ENCODE measurements at places on chromosomes 2 and 18.
A peak's percentile ranks its signal among the peaks of the same experiment; 100 is the strongest.

GRCh38 chr2:234472155-234472554 is 24.7 kb downstream of the ARL4C start:
- DNase-seq: no peak

DNA sequence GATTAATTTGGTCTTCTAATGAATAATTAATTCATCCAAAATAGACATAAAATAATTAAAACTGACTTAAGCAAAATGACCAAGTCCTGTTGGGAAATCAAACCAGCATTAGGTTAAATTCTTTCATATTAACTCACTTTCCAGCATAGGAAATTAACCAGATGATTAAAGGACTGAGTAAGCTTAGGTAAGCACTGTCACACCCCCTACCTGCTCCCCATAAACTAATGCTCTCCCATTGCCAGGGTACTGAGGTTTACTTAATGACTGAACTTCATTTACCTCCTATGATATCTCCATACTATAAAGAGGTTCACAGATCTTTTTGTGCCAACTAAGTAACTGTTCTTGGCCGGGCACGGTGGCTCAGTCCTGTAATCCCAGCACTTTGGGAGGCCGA is 13.7 kb downstream of the DSC2 start:
- DNase-seq: no peak

DNA sequence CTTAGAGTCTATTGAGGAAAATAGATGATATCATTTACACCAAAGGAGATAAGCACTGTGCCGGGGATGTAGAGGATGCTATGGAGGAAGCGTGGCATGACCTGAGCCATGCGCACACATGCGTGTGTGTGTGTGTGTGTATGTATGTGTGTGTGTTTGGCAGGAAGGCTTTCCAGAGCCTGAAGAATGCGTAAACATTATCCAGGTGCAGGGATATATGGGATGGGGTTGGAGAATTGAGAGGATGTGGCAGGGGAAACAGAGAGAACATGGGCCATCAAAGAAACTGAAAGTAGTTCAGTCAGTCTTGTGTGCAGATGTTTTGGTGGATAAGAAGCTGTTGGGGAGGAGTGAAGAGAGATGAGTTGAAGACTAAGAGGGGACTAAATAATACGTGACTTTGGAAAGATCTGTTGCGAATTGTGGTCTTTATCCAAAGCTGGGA is 9.3 kb upstream of the STAT1 start:
- peak; percentile 91 for DNase-seq

GRCh38 chr18:76721207-76721996 is 101.0 kb upstream of the ZNF236 start:
- peak; percentile 65 for DNase-seq

GRCh38 chr18:37465958-37466357 is 99.6 kb downstream of the CELF4 start:
- DNase-seq: no peak

GRCh38 chr2:2014251-2014771 is 270.0 kb upstream of the PXDN start:
- no peak for DNase-seq

GRCh38 chr2:98140210-98140609 is 53.2 kb downstream of the VWA3B start:
- DNase-seq: no peak

- DNase-seq: no peak
Observed at GRCh38 chr2:179139506-179139905, 89.6 kb upstream of the CCDC141 start.

GRCh38 chr18:67519592-67519991 is 3.1 kb upstream of the DSEL start:
- DNase-seq: no peak

GRCh38 chr2:65077898-65078297 is 21.7 kb downstream of the CEP68 start:
- no peak for DNase-seq

- no peak for DNase-seq
Observed at GRCh38 chr2:168203762-168204693, 43.4 kb downstream of the STK39 start.

DNA sequence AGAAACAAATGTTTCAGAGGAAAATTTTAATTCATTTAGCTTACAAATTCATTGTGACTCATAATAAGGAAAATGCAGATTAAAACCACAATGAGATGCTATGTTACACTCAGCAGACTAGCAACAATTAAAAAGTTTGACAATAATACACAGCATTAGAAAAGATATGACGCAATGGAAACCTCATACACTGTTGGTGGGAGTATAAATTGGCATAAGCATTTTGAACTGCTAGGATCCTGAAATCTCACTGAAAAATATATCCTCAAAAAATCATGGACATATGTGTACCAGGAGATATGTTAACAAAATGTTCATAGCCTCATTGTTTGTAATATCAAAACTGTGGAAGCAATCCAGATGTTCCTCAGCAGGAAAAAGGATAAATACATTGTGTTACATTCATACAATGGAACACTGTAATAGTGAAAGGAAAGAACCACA is 13.7 kb downstream of the CALCRL start:
- DNase-seq: no peak

GRCh38 chr2:215749092-215749957 is 264.0 kb downstream of the MREG start:
- no peak for DNase-seq

DNA sequence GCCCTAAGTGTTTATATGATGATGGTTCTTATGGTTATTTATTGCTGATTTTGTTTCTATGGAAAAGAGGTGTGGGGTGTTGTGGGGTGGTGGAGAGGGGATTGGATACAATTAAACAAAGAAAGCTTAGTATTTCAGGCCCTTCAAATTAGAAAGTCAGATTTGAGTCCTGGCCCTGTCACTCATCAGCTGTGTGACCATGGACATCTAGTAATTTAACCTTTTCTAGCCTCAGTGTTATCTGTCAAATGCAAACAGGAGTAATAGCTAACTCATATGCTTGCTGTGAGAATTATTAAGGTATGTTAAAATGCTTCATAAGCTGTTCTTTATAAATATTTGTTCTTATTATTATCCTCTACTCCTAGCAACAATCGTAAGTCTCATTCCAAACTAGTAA is 2.1 kb upstream of the MEMO1 start:
- DNase-seq: no peak

- no peak for DNase-seq
Observed at GRCh38 chr2:216651351-216651881, 18.2 kb downstream of the IGFBP2 start.

DNA sequence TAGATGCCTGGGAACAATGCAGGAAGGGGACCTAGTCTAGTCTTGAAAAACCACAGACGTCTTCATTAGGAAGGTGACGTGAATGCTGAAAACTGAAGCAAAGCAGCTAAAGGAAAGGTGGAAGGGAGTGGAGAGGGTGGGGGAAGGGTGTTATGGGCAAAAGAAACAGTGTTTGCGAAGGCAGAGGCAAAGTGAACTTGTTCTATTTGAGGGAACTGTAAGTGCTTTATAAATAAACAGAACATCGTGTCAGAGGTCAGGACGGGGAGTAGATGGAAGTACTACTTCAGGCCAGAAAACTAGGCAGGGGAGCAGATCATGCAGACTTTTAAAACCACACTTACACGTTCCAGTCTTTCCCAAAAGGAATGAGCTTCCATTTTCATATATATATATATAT is 57.8 kb downstream of the FASTKD2 start:
- DNase-seq: no peak

- no peak for DNase-seq
Observed at GRCh38 chr2:96142217-96143113, 2.8 kb downstream of the DUSP2 start.

DNA sequence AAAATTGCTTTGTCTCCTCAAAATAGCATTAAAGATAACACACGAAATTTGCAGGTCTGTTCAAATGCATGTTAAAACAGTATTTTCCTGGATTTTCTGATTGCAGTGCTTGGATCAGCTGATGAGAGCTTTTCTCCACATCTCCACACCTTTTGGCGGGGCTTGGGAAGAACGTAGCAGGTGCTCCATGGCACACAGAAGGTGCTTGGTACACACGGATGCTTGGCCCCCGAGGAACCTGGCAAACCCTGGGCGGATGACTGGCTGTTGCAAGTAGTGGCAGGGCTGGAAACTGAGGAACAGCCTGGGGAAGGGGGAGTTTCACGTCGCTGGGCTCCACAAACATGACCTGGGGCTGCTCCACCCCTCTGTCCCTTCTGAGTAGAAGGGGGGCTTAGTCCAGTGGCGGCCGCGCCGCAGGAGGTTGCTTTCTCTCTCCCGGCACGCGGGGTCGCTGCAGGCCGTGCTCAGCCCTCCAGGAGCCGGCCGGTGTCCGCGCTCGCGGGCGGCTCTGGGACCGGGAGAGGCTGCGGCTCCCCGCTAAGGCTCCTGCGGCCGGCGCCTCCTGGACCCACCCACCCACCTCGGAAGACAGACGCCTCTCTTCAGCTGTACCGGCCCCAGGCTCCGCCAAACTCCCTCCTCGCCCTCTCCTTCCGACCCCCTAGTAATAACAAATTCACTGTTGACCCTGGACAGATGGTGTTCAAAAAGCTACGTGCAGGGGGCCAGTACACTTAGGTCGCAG is 69.3 kb downstream of the MARCO start:
- DNase-seq: peak; percentile 34

GRCh38 chr2:158598862-158599517 is 142.2 kb downstream of the PKP4 start:
- no peak for DNase-seq

GRCh38 chr18:40930211-40930882 is 1024.7 kb upstream of the PIK3C3 start:
- DNase-seq: no peak

DNA sequence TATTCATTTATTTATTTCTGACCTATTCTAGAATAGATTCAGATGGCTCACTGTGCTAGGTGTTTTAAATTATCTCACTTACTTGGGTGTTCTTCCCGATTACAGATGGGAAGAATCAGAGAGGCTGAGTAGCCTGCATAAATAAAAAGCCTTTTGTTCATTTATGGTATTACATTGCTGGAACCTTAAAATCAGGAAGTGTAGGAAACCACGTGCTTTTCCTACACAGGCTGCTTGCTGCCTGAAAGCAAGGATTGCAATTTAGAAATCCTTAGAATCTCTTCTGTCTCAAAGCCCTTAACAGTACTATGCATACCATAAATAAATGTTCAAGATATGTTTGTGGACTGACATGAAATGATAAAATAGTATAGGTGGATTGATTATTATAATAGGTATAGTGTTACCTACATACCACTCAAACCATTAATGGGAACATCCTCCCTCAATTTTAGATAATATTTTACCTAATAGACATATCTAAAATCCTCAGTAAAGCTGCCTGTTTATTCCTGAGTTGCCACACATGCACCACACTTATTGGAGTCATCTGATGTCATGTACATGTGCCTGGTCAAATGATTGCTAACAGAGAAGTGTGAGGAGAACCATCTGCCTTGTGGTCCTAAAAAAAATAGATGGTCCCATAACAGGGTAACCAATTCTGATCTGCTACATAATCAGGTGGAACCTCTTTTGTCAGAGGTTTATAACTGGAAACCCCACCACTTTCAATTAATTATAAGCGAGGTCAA is 73.5 kb upstream of the C2orf15 start:
- DNase-seq: peak; percentile 38

DNA sequence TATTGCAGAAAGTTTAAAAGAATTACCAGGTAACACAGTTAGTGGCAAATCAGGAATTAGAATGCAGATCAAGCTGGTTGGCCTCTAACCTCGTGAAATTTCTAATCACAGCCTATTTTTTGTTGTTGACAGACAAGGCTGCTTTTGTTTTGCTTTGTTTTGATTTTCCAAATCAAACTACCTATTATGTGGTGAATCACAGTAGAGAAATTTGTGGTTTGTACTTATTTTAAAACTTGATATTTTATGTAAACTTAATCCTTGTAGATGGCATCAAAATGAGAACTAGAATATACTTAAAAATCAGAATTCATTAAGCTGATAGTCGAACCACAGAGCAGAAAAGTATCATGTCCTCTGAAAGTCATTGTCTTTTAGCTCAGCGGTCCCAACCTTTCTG is 258.1 kb downstream of the CTNNA2 start:
- no peak for DNase-seq

GRCh38 chr2:121333834-121334558 is 49.0 kb upstream of the TFCP2L1 start:
- DNase-seq: no peak

- no peak for DNase-seq
Observed at GRCh38 chr18:27202741-27203140, 17.6 kb upstream of the CHST9 start.

DNA sequence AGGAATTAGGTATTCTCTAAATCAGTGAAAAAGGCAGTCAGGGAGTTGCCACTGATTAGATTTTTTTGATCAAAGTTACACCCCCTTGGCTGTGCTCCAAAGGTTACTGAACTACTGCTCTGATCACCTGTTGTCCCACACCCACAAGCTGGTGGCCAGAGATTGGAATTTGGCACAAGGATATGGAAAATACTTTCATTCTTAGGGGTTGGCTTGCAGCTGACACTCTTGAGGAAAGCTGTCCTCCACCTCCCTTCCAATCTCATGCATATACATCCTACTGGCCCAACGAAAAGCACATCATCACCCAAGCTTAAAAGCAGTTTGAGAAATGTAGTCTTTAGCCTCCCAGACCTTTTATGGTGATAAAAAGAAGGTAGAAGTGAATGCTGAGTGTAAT is 329.5 kb upstream of the CHAC2 start:
- no peak for DNase-seq

DNA sequence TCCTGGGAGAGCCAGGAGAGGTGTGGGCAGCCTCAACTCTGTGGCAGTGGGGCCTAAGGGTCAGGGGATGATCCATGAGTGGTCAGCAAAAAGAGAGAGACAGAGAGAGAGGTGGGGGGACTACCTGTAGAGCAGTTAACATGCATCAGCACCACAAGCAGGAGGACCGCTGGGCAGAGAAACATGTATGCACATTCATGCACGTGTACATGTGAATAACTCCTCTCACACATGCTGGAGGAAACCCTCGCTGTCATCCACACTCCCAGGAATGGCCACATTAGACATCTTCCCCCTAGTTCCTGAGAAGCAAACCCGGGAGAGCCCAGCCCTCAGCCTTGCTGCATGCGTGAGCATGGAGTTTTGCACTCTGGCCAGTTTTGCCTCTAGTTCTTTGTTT is 166.1 kb downstream of the SMAD7 start:
- DNase-seq: no peak

All from common myeloid progenitor, CD34-positive (primary cell).